Activated CD4-positive, alpha-beta memory T cell treated with anti-CD3 and anti-CD28 coated beads, Interleukin-2, amount 10 ng/mL, durations not matched to agents 7 days and 5 days (primary cell): ENCODE measurements at places on chromosomes 6 and 20.
A peak's percentile ranks its signal among the peaks of the same experiment; 100 is the strongest.

DNA sequence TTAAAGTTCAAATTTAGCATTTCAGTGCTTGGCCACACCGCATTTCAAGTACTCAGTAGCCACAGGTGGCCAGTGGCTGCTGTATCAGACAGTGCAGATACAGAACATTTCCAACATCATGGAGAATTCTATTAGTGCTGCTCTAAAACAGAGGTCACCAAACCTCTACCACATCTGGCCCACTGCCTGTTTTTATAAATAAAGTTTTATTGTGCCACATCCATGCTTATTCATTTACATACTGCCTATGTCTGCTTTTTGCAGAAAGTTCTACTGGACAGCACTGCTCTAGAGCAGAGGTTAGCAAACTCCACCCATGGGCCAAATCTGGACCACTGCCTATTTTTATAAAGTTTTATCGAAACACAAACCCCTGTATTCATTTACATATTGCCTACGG lies 3.7 kb upstream of the PTPRT start:
- no peak for DNase-seq

GRCh38 chr6:170287371-170287876 lies 3.5 kb downstream of the DLL1 start:
- DNase-seq, result no peak

DNA sequence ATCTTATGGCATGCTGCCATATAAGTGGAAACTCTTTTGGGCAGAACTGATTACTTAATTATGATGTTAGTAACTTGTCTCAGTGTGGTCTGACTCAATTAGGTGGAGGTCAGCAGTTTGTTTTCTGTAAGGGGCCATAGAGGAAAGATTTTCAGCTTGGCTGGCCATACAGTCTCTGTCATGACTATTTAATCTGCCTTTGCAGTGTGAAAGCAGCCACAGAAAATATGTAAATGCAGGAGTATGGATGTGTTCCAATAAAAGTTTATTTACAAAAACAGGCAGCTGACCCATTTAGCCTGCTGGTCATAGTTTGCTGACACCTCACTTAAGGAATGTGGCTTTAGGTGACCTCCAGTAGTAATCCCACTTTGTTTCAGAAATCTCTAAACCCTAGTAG lies 700.7 kb downstream of the EPM2A start:
- no peak for DNase-seq

DNA sequence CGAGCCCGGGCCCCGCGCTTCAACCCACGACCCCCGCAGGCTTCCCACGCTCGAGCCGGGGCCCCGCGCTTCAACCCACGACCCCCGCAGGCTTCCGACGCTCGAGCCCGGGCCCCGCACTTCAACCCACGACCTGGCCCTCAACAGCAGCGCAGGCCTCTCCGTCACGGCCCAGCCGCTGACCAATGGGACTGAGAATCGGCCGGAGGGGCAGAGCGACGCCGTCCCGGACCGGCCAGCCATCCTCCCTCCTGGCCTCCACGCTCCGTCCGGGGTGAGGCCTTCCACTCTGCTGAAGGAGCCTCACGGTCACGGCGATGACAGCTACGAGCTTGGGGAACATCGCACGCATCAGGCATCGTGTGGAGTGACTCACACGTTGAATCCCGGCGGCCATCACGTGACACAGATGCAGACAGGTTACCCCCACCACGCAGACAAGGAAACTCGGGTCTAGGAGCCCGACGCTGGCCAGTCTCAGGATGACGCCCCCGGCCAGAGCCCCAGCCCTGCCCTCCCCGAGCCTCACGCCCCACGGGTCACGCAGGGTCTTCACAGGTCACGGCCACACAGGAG lies 6.1 kb downstream of the KCNQ2 start:
- DNase-seq, result no peak

GRCh38 chr20:25099601-25100140 lies 17.7 kb upstream of the VSX1 start:
- no peak for DNase-seq

DNA sequence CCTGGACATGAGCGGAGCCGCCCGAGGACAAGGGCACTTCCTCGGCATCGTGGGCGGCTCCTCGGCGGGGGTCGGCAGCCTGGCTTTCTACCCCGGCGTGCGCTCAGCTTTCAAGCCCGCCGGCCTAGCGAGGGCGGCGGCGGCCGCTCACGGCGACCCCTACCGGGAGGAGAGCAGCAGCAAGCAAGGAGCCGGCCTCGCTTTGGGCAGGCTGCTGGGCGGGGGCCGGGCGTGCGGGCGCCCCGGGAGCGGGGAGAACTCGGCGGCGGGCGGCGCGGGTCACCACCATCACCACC lies 6.7 kb downstream of the PRDM13 start:
- peak; percentile 47 for DNase-seq

- DNase-seq, result no peak
These were observed 246.2 kb downstream of the PACRG start for GRCh38 chr6:162973980-162974379.

DNA sequence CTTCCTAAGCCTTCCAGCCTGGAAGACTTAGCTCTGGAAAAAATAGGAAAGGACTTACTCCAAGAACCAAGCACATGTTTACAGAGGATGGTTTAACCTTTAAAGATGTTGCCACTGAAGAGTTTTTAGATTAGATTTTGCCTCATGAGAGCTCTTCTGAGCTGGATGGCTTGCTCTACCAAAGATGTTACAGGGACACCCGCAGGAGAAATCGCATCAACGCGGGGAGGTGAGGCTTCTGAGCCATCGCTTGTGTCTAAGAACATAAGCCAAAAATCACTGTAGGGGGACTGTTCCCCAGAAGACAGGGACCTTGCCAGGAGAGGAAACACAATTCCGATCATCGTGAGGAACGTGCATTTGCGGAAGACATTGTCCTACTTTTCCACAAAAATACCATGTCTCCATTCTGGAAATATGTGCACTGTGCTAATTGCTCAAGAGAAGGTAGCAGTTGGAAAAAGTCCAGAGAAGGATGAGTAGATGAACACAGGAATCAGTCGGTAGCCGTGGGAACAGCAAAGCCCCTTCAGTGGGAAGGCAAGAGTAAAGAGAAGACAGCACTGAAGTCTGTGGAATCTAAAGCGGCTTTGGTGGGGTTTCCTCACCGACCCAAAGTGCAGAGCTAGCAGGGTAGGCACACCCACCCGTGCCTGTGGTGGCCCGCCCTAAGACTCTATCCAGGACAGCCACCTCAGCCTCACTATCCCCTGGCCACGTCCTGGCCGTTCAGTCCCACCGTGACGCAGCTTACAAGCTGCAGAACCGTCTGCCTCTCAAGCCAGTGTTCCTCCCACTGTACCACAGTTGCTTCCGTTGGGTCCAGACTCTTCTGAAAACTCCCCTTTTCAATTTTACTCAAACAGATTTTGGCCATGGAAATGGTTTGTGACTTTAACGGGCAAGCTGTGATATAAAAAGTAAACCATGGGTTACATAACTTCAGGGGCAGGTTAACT lies 334.8 kb downstream of the NRN1 start:
- no peak for DNase-seq

GRCh38 chr6:156359912-156360311 lies 417.3 kb upstream of the ARID1B start:
- DNase-seq, result no peak
